Spleen (tissue), 13 donors: ENCODE measurements at places on chromosomes 4 and X. TPM values are rescaled to one million over a fixed set of nuclear protein-coding genes. Genes with fewer than 3 reads are reported as not detected.

GRCh38 chr4:56410247-56411062 lies 23.2 kb upstream of the AASDH start:
- H3K27ac ChIP-seq, result peak overlapping the region; percentile 10
- H3K4me1 ChIP-seq, result peaks cover 8% of the 10 kb centered on the region
- no peaks in the 10 kb centered on the region for H3K27me3 ChIP-seq
- H3K4me3 ChIP-seq, result no peak overlapping the region
- H3K36me3 ChIP-seq, result peaks cover 10% of the 10 kb centered on the region

- DNase-seq, result no peak
- no peak overlapping the region for H3K4me3 ChIP-seq
- no peaks in the 10 kb centered on the region for H3K36me3 ChIP-seq
These were observed 83.5 kb downstream of the LNX1 start for GRCh38 chr4:53507671-53508286.

DNA sequence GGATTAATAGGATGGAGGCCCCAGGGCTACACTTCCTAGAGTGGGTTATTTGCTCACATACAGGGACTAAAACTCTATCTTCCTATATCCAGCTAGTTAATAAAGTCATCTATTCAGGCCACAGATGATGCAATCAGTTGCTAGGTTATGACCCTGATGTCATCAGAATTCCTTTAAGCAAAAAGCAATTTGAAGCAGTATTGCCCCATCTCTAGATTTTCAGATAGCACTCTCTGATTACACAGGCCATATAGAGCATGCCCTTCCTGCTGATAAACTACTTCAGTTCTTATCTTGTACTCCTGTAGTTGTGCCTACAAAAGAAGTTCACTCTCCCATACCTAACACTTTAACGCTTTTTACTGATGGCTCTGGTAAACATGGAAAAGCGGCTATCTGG lies 84.8 kb downstream of the TMEM144 start:
- no peaks in the 10 kb centered on the region for H3K4me1 ChIP-seq
- H3K4me3 ChIP-seq, result no peak overlapping the region
- no peak for DNase-seq
- no peaks in the 10 kb centered on the region for H3K27me3 ChIP-seq
- H3K36me3 ChIP-seq, result no peaks in the 10 kb centered on the region

XPNPEP2 gene
- total RNA-seq, result 0.27 TPM

GRCh38 chr4:76896614-76897535 lies 1.1 kb downstream of the SOWAHB start:
- H3K27me3 ChIP-seq, result peaks cover 37% of the 10 kb centered on the region
- no peak overlapping the region for H3K27ac ChIP-seq
- H3K4me3 ChIP-seq, result peak overlapping the region; percentile 35
- DNase-seq, result no peak
- peaks cover 26% of the 10 kb centered on the region for H3K4me1 ChIP-seq
- no peaks in the 10 kb centered on the region for H3K36me3 ChIP-seq

- DNase-seq, result no peak
- H3K4me3 ChIP-seq, result no peak overlapping the region
- no peaks in the 10 kb centered on the region for H3K4me1 ChIP-seq
- H3K27me3 ChIP-seq, result no peaks in the 10 kb centered on the region
- no peaks in the 10 kb centered on the region for H3K36me3 ChIP-seq
These were observed 47.8 kb upstream of the HSD17B10 start for GRCh38 chrX:53481816-53482465.

- DNase-seq, result no peak
- H3K27ac ChIP-seq, result no peak overlapping the region
- H3K36me3 ChIP-seq, result no peaks in the 10 kb centered on the region
- H3K4me1 ChIP-seq, result no peaks in the 10 kb centered on the region
- no peak overlapping the region for H3K4me3 ChIP-seq
These were observed 228.0 kb downstream of the SHOX start for GRCh38 chrX:858542-859078.

- H3K4me3 ChIP-seq, result no peak overlapping the region
- H3K27me3 ChIP-seq, result peaks cover 62% of the 10 kb centered on the region
- peak overlapping the region; percentile 56 for H3K27ac ChIP-seq
- DNase-seq, result peak; percentile 80
- peaks cover 11% of the 10 kb centered on the region for H3K4me1 ChIP-seq
These were observed 106.8 kb upstream of the NKX1-1 start for GRCh38 chr4:1512738-1513660.

PAGE4 gene
- not detected for total RNA-seq

DNA sequence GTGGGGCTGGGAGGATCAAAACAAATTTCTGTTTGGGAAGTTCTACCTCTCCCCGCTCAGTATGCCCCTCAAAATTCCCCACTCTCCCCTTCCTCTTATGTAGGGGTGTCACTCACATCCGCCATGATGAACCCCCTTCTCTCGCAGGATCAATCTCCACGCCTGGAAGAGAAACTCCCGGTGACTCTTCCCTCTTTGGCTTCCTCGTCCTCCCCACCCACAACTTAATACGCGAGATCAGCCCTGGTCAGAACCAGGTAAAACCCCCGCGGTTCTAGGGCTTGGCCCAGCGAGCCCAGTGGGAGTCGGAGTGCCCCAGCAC lies 427 bp downstream of the LAMTOR3 start:
- peaks cover 55% of the 10 kb centered on the region for H3K4me1 ChIP-seq
- no peak for DNase-seq
- H3K4me3 ChIP-seq, result peak overlapping the region; percentile 76
- peak overlapping the region; percentile 83 for H3K27ac ChIP-seq

GRCh38 chrX:18228069-18228468 lies 7.4 kb upstream of the BEND2 start:
- no peak overlapping the region for H3K27ac ChIP-seq
- no peak overlapping the region for H3K4me3 ChIP-seq
- H3K4me1 ChIP-seq, result no peaks in the 10 kb centered on the region
- no peaks in the 10 kb centered on the region for H3K36me3 ChIP-seq

DNA sequence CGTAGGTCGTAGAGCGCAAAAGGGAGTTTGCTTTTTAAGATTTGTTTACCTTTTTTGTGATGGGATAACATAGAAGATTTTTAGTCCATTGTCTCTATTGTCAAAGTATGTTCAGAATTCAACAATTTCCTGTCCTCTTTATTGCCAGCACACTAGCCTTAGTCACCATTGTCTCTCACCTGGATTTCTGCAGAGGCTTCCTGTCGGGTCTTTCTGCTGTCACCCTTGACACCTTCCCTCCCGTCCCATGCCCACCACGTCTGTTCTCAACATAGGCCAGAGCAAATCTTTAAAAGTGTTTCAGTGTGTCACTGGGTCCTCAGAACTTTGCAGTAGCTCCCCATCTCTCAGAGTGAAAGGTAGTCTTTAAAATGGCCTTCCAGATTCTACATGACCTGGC lies 323.9 kb downstream of the TENM3 start:
- H3K4me1 ChIP-seq, result no peaks in the 10 kb centered on the region
- H3K4me3 ChIP-seq, result no peak overlapping the region
- no peak overlapping the region for H3K27ac ChIP-seq
- no peak for DNase-seq
- no peaks in the 10 kb centered on the region for H3K36me3 ChIP-seq

- no peak overlapping the region for H3K27ac ChIP-seq
- no peaks in the 10 kb centered on the region for H3K27me3 ChIP-seq
- DNase-seq, result no peak
These were observed 485.1 kb upstream of the TENM3 start for GRCh38 chr4:181757910-181758660.

DNA sequence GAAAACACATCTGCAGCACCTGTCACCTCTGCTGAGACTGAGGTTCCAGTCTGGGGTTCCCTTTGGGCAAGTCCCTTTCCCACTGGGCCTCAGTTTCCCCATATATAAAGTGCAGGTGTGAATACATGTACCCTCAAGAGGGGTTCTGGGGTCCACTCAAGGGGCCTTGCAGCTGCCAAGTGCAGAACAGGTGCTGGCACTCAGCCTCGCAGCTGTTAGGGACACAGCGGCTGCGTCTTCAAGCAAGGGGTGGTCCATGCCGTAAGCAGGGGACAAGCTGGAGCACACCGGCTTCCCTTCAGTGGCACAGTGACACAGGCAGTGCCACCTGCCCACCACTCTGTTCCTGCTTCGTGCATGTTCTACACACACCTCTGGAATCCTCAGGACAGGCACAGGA lies 86.9 kb upstream of the PSAPL1 start:
- H3K27ac ChIP-seq, result no peak overlapping the region
- H3K4me3 ChIP-seq, result no peak overlapping the region
- peaks cover 56% of the 10 kb centered on the region for H3K27me3 ChIP-seq
- DNase-seq, result no peak
- H3K4me1 ChIP-seq, result no peaks in the 10 kb centered on the region
- no peaks in the 10 kb centered on the region for H3K36me3 ChIP-seq

GRCh38 chrX:80016182-80016581 lies 1.6 kb downstream of the TBX22 start:
- H3K4me3 ChIP-seq, result no peak overlapping the region
- no peak for DNase-seq
- no peaks in the 10 kb centered on the region for H3K27me3 ChIP-seq

PPP2R2C gene
- 0.55 TPM for total RNA-seq

DNA sequence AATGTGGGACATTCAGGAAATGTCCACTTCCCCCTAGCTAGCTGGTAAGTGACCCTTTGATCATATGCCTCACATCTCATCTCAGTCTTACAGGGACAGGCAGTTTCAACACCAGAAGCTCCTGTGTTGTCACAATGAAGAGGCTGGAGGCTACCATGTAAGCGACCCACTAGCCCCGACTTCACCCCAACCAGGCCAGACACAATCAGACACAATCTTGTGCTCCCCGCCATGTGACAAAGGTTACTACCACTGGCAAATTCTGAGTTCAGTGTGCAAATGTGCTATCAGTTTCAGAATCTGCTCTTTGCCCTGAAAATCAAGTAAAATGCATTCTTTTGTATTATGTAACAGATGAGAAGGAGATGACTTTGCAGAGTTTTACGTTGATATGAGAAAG lies 56.9 kb upstream of the STS start:
- no peaks in the 10 kb centered on the region for H3K27me3 ChIP-seq
- no peak overlapping the region for H3K4me3 ChIP-seq
- peaks cover 39% of the 10 kb centered on the region for H3K4me1 ChIP-seq
- H3K36me3 ChIP-seq, result no peaks in the 10 kb centered on the region

DNA sequence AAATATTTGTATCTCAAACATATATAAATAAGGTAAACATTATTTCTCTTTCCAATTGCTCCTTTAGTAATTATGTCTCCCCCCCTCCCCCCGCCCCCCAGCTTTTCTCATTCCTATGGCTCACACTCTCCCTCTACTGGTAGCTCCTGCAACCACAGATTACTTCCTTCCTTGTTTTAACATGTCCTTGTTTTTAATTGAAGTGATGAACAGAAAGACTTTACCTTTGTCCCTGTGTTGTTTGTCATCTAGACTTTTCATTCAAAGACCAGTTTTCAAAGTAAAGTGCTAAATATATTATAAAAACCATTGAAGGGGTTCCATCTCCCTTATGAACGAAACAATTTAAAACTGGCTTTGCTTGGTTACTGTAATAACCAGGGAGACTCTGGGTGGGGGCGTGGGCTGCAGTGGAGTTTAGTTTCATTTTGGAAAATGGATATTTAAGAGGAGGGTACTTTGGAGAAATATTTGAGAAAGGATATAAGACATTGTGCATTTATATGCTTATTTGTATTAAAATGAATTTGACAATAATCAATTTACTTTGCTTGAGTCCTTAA lies 352.9 kb downstream of the RAPGEF2 start:
- DNase-seq, result no peak
- H3K27ac ChIP-seq, result no peak overlapping the region
- H3K4me1 ChIP-seq, result no peaks in the 10 kb centered on the region
- no peaks in the 10 kb centered on the region for H3K27me3 ChIP-seq
- no peaks in the 10 kb centered on the region for H3K36me3 ChIP-seq
- no peak overlapping the region for H3K4me3 ChIP-seq

DNA sequence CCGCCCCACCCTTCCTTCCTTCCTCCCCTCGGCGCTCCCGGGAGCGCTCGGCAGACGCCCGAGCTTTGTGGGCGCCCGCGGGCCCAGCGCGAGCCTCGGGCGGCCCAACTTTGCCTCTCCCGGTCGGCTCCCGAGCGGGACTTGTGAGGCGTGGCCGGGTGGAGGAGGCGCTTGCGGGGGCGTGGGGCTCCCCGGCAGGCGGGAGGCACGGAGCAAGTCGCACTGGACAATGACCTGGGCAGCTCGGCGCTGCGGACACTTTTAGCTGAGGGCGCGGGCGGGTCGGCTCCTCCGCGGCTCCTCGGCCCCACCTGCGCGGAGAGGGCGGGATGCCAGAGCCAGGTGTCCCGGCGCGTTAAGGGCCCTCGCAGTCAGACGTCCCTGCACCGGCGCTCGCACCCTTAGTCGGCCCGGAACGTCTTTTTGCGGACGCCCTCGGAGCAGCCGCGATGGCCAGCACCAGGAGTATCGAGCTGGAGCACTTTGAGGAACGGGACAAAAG lies 385 bp downstream of the DCLK2 start:
- DNase-seq, result peak; percentile 85
- H3K4me3 ChIP-seq, result peak overlapping the region; percentile 65
- peaks cover 22% of the 10 kb centered on the region for H3K4me1 ChIP-seq
- H3K36me3 ChIP-seq, result no peaks in the 10 kb centered on the region
- H3K27ac ChIP-seq, result peak overlapping the region; percentile 63

PAGE2 gene
- not detected for total RNA-seq

FAM9C gene
- 0.20 TPM for total RNA-seq

C4orf51 gene
- total RNA-seq, result not detected

DNA sequence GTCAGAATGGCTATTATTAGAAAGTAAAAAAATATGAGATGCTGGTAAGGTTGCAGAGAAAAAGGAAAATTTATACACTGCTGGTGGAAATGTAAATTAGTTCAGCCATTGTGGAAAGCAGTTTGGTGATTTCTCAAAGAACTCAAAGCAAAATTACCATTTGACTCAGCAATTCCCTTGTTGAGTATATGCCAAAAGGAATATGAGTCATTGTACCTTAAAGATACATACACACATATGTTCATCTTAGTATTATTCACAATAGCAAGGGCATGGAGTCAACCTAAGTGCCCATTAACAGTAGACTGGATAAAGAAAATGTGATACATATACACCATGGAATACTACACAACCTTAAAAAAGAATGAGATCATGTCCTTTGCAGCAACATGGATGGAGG lies 148.2 kb downstream of the COMMD8 start:
- no peak for DNase-seq
- H3K27ac ChIP-seq, result no peak overlapping the region
- no peaks in the 10 kb centered on the region for H3K4me1 ChIP-seq
- H3K27me3 ChIP-seq, result no peaks in the 10 kb centered on the region
- H3K4me3 ChIP-seq, result no peak overlapping the region

- peaks cover 64% of the 10 kb centered on the region for H3K36me3 ChIP-seq
- no peak overlapping the region for H3K4me3 ChIP-seq
- DNase-seq, result no peak
- no peaks in the 10 kb centered on the region for H3K27me3 ChIP-seq
These were observed 8.4 kb downstream of the MSL3 start for GRCh38 chrX:11766487-11766886.

DNA sequence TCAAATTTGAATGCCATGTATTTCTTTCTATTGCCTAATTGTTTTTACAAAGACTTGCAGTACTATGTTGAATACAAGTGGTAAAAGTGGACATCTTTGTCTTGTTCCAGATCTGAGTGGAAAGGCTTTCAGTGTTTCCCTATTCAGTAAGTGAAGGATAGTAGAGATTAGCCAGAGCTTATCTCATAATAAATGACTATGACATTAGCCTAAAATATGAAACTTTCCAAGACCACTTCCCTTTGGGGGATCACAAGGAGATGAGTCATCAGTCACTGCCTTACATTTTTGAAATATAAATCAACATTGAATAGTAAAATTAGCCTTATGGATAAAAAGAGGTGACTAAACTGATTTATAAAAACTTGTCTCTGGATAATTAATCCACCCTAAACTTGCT lies 554.1 kb upstream of the MAGEB2 start:
- H3K4me1 ChIP-seq, result no peaks in the 10 kb centered on the region
- DNase-seq, result no peak
- H3K36me3 ChIP-seq, result no peaks in the 10 kb centered on the region
- no peak overlapping the region for H3K27ac ChIP-seq
- no peaks in the 10 kb centered on the region for H3K27me3 ChIP-seq
